Daoy (cell line): ENCODE measurements at places on chromosomes 5 and 9. TPM values are rescaled to one million over a fixed set of nuclear protein-coding genes. Genes with fewer than 3 reads are reported as not detected.

PCDHB8 gene
- total RNA-seq: 6.7 and 8.3 TPM in 2 replicates

DIRAS2 gene
- 0.27 and 0.57 TPM in 2 replicates for total RNA-seq

DIMT1 gene
- 69.3 and 83.0 TPM in 2 replicates for total RNA-seq

GRCh38 chr5:119318256-119318894, 37.4 kb upstream of the TNFAIP8 start:
- DNase-seq: peak; percentile 56

- no peak for DNase-seq
These were observed 578 bp downstream of the LHX6 start for GRCh38 chr9:122228191-122228567.

DNA sequence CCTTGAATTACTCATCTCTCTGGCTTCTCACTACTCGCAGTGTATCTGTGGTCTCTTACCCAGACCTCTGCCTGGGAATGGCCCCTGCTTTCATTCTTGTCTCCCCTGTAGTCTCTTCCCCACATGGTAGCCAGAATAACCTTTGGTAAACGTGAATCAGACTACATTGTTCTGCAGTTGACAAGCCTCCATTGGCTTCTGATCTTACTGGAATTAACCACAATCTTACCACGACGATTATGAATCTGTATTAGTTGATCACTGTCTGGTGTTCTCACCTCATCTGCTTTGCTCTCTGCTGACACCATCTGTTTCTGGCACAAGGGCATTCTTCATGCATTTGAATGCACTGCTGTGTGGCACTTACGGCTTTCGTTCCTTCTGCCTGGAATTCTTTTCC, 781.2 kb downstream of the MTRR start:
- no peak for DNase-seq

DNA sequence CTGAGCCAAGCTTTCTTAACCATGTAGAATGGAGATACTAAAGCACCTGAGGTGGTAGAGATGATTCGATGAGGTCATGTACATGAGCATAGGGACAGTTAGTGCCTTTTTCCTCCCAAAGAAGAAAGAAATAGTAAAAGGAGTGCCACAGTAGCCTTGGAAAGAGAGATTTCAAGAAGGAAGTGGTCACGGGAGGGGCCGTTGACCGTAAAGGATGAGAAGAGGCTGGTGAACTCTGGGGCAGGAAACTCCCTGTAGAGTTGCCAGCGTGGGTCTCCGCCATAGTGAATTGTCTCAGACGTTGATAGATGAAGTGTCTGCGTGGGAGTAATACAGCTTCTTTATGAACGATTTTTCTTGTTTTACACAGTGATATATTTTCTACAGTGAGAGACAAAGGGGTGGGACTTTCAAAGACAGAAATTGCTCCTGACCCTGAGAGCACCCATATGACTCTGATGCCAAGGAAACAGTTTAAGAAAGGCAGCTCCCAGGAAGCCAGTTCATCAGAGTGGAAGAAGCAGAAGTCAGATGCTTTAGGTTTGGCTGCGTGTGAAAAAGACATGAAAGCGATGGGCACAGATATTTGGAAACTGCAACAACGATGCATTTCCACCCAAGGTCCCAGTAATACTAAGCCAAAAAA, 41.3 kb downstream of the UGCG start:
- DNase-seq: peak; percentile 87

DNA sequence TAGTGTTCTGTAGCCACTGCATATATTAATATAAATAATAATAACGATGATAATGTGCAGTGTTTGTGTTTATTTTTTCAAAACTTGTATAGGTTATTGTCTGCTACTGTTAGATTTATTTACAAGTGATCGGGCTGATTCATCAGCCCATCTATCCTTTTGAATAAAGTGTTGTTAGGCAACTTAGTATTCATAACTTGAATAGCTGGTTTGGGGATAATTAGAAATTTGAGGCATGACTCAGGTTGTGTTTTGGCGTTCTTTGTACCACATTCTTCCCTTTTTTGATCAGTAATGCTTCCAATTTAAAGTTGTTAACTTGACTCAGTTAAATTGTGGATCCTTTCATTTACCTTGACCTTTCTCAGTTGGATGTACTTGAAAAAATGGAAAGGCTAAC, 69.7 kb downstream of the FOCAD start:
- no peak for DNase-seq

DNA sequence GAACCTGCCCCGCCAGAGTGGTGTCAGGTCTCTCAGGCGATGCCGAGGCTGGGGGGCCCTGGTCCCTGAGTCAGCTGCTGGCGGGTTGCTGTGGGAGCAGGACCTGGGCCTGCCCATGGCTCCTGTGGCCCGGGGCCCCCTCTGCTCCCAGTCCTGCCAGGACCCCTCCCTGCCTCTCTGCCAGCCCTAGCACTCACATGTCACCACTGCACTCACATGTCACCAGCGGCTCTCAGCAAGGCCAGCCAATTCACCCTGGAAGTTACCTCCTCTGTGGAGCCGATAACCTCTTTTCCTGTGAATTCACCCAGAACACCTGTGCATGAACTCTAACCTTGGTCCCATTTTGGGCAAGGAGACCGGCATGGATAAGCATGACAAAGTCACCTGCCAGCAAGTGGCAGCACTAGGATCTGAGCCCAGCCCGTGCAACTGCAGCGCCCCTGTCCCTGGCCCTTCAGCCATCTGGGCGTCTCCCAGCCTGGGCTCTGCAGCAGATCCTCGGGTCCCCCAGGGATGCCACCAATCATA, 170.2 kb downstream of the GAPVD1 start:
- DNase-seq: no peak

ADAMTS12 gene
- total RNA-seq: 3.5 TPM in 2 replicates

- DNase-seq: peak; percentile 29
These were observed 42.3 kb upstream of the MOCS2 start for GRCh38 chr5:53151713-53152458.

DNA sequence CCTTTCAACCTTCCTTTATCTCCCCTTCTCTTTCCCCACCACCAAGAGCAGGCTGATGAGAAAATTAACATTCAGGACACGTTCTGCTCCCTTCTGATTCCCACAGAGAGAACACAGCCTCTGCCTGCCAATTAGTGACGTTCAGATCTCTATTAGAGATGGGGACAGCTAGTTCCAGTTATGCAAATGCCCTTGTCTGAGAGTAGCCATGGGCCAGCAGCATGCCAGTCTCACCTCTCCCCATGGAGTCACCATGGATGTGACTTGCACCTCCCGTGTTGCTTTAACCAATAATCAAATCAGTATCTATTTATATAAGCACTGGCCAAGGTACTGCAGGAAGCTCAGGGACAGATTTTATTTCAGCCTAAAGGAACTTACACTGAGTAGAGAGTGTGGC, 61.3 kb downstream of the KCNIP1 start:
- DNase-seq: no peak

GRCh38 chr9:86626802-86627201, 272.6 kb upstream of the TUT7 start:
- no peak for DNase-seq

- DNase-seq: peak; percentile 27
These were observed 46.7 kb downstream of the MEF2C start for GRCh38 chr5:88836195-88836838.

- DNase-seq: no peak
These were observed 595 bp upstream of the GRHPR start for GRCh38 chr9:37421914-37422288.

DNA sequence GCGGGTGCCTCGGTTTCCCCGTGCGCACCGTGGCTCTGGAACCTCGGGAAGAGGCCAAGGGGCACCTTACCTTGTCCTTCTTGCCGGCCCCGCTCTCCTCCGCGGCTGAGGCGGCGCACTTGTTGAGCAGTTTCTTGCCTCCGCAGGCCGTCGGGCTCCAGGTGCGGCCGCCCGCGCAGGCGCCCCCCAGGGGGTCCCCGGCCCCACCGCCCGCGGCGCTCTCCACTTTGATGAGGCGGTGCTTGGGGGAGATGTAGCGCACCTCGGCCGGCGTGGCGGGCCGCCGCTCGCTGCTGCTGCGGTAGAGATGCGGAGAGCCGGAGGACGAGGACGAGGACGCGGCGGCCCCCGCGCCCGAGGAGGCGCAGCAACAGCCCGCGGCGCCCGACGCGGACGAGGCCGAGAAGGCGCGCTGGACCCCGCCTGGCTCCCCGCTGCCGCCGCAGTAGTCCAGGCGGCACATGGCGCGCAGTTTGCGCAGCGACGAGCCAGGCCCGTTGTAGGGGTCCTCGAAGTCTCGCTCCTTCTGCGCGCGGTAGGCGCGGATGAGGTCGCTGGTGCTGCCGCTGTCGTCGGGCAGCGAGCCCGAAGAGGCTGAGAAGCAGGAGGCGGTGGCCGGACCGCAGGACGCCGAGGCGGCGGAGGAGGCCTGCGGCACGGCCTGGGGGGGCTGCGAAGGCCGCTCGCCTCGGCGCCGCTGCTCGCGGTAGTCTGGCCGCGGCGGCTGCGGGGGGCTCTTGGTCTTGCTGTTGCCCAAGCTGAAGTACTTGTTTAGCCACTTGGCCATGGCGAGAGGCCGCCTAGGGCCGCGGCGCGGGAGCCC, 957 bp downstream of the SHB start:
- peak; percentile 43 for DNase-seq

DIAPH1 gene
- total RNA-seq: 40.7 and 43.5 TPM in 2 replicates

DNA sequence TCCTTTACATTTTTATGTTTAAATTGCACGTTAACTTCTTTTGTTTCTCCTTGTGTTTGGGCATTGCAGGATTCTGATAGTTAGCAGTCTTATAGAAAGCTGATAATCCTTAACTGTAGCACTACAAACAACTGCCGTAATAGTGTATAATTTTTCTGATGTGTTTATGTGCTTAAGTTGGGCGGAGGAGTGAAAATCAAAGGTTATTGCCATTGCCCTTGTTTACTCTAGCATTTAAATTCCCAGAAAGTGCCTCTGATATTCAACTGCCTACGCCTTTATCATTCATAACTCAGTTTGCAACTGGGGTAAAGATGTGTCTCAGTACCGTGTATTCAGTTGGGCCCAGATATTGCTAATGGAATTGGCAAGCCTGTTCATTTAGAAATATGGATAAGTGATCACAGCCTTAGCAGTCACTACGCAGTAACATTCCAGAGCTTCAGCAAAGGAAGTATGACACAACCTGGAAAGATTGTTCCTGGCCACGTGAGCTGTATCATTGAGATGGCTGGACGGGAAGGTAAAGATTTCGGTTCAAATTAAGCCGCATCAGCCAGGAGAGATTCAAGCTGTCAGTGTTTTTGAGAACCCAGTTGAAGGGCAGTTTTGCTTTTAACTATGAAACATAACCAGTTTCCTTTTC, 28.1 kb upstream of the LRRTM2 start:
- DNase-seq: peak; percentile 26
